ENCODE measurements at places on chromosomes 16 and 17. TPM values are rescaled to one million over a fixed set of nuclear protein-coding genes. Genes with fewer than 3 reads are reported as not detected.

BCKDK gene
- 15.6 TPM for total RNA-seq

ITGA2B gene
- total RNA-seq, result under 0.01 TPM

ABCA9 gene
- total RNA-seq, result 11.7 TPM

CD300H gene
- not detected for total RNA-seq

MT3 gene
- not detected for total RNA-seq

SP6 gene
- total RNA-seq, result 0.65 TPM

NGFR gene
- total RNA-seq, result 0.30 TPM

PSMD11 gene
- total RNA-seq, result 171 TPM

GRIN2A gene
- total RNA-seq, result not detected

CLEC10A gene
- 0.15 TPM for total RNA-seq

TPSG1 gene
- total RNA-seq, result not detected

SULT1A2 gene
- not detected for total RNA-seq

NUP88 gene
- total RNA-seq, result 128 TPM

CCL5 gene
- total RNA-seq, result 0.15 TPM

CCL4 gene
- total RNA-seq, result not detected

SECTM1 gene
- 0.65 TPM for total RNA-seq

HSD17B1 gene
- 0.15 TPM for total RNA-seq

GAS2L2 gene
- total RNA-seq, result not detected

PITPNM3 gene
- 0.15 TPM for total RNA-seq

C17orf113 gene
- total RNA-seq, result 0.32 TPM
